Hepatocyte (in vitro differentiated cells): ENCODE measurements at places on chromosomes 13 and 19.

DNA sequence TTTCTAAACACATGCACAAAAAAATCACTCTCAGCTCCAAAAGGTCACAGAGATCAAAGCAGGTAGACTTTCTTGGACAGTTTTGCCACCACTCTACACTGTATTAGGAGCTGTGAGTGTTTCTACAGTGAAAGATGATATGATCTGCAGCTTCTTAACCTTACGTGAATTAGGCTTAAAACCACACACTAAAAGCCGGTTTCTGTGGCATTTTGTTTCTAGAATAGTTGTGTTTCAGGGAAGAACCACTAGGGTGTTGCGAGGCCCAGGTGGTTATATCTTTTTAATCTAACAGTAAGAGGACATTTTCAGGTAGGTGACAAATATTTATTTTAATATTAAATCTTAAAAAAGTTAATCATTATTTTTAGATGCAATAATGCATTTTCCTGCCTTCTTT lies 216.4 kb downstream of the KLF5 start:
- H3K36me3 ChIP-seq = no peaks in the 10 kb centered on the region
- no peak overlapping the region for H3K4me3 ChIP-seq
- DNase-seq = no peak
- no peaks in the 10 kb centered on the region for H3K4me1 ChIP-seq
- no peak overlapping the region for H3K27ac ChIP-seq

DNA sequence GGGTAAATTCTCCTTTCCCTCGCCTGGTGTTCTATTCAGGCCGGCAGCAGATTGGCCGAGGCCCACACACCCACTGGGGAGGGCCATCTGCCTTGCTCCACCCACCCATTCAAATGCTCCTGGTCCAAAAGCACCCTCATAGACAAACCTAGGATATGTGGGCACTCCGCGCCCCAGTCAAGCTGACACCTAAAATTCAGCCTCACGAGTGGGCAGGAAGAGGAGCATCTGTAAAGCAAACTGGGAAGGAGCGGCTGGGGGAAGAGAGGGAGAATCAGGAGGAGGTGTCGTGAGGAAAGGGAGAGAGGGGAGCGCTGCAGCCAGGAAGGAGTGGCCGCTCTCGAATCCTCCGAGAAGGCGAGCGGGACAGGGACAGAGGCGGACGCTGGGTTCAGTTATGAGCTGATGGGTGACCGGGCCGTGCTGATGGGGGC lies 136.9 kb downstream of the USP12 start:
- H3K27ac ChIP-seq = no peak overlapping the region
- peaks cover 6% of the 10 kb centered on the region for H3K27me3 ChIP-seq
- peaks cover 17% of the 10 kb centered on the region for H3K4me1 ChIP-seq
- H3K36me3 ChIP-seq = no peaks in the 10 kb centered on the region
- no peak for DNase-seq

- no peaks in the 10 kb centered on the region for H3K27me3 ChIP-seq
- no peak overlapping the region for H3K4me3 ChIP-seq
- no peak overlapping the region for H3K27ac ChIP-seq
- H3K4me1 ChIP-seq = no peaks in the 10 kb centered on the region
Measured at GRCh38 chr13:20336761-20337160, 104.6 kb upstream of the GJB6 start.

DNA sequence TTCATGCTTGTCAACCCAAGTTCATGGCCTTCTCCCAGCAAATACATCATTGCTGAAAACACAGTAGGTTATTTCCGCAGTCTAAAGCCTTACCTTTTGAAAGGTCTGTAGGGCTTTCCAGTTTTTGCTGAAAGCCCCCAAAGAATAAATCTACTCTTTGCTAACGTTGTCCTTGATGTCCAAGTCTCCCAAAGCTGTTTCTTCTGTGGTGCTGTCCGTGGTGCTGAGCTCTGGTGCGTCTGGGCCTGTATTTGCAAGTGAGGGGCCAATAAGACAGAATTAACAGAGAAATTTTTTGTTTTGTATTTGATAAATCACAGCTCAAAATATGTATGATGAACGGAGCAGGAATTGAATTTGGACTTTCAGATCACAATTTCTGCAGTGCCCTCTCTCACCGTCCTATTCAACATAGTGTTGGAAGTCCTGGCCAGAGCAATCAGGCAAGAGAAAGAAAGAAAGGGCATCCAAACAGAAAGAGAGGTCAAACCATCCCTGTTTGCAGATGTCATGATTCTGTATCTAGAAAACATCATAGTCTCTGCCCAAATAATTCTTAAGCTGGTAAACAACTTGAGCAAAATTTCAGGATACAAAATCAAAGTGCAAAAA lies 9.8 kb upstream of the LGALS16 start:
- H3K4me1 ChIP-seq = no peaks in the 10 kb centered on the region
- H3K27ac ChIP-seq = no peak overlapping the region
- H3K27me3 ChIP-seq = no peaks in the 10 kb centered on the region
- no peaks in the 10 kb centered on the region for H3K36me3 ChIP-seq
- peak; percentile 44 for DNase-seq
